ENCODE measurements at places on chromosomes 6 and 20.

DNA sequence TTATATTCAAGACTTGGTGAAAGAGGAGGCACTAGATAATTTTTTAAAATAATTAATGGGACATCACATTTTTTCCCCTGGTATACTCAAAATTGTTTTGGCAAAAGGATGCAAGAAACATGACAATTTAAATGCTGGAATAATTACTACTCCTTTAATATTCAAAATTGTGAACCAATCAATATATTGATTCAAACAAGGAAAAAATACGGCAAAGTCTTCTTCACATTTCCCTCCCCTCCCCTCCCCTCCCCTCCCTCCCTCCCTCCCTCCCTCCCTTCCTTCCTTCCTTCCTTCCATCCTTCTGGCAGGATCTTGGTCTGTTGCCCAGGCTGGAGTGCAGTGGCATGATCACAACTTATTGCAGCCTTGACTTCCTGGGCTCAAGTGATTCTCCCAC lies 4.1 kb downstream of the SLC35F1 start:
- no peak for DNase-seq

DNA sequence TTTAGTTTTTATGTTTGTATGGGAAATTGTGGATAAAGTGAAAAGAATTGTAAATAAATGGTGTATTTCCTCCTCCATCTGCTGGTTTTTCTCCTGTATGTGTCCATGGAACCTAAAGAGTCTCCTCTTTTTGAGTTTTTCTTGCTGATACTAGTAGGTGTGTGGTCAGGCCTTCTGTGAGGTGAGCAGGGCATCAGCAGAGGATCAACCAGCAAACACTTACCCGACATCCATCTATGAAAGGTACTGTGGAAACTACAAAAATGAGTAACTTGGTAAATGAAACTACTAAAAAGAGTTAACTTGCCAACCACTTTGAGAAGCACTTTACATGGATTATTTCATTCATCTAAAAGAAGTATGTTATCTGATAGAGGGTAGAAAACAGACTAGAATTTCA lies 20.9 kb upstream of the RNF8 start:
- no peak for DNase-seq

DNA sequence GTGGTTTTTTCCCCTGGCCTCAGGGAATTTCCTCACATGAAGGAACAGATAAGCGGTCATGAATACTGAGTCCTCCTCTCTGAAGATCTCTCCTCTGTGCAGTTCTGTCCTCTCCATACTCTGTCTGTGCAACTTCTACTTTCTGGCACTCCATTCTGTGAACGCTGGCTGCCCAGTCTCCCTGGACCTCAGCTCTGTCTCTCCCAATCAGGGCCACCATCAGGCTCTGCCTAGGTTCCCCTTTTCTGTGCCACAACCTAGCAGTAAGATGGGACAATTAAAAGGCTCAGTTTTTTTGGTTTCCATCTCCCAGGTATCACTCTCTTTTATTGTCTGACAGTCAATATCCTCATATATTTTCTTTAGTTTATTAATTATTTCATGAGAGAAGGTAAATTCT lies 4.8 kb upstream of the ADGB start:
- DNase-seq = no peak

DNA sequence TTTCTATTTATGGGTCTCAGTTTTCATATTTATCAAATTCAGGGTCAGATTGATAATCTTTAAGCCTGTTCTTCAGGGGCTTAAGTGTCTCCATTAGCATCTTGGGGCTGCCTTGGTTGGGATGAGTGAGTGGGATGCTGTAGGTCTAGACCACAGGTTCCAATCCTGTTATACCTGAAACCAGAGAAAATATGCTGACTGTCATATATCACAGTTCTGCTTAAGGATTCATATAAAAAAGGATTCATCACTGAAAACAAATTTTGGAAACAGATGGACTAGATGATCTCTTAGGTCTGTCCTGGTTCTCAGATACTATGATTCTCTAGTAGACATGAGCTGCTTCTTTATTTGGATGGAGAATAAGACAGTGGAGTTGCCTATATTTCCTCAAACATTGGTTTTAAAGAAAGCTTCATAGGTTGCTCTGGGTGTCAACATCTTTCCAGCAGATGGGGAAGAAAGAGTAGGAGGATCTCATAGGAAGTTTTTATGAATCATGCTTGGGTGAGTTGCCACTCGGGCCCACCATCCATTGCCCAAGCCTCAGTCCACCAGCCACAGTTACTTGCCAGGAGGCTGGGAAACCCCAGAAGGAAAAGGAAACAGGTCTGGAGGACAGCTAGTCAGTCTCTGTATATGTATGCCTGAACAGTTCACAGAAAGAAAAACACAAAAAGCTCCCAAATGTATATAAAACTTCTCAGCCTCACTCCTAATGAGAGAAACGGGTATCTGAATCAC lies 42.9 kb upstream of the MAP7 start:
- no peak for DNase-seq

DNA sequence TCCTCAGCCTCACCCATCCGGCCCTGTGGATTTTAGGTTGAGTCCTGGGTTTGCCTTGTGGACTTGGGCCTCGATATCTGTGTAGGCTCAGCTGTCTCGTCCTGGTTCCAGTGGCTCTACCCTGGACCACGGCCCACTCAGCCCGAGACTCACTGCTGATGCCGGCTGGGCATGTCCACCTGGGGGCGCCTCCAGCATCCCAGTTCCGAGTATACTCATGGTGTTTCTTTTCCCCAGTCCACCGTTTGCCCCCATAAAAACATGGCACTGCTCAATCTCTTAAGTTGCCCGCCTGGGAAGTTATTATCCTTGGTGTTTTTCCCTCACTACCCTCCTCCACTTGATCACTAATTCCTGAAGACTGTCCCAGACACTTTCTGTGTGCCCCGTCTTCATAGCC lies 99.1 kb downstream of the ARID1B start:
- DNase-seq = no peak

- DNase-seq = peak; percentile 81
These were observed 145.7 kb downstream of the BTBD9 start for GRCh38 chr6:38493931-38494547.

- DNase-seq = no peak
These were observed 321.1 kb upstream of the NT5E start for GRCh38 chr6:85128781-85129180.

GRCh38 chr6:50837589-50838445 lies 19.1 kb downstream of the TFAP2B start:
- DNase-seq = no peak

GRCh38 chr6:35808688-35809087 lies 3.5 kb downstream of the LHFPL5 start:
- DNase-seq = no peak

DNA sequence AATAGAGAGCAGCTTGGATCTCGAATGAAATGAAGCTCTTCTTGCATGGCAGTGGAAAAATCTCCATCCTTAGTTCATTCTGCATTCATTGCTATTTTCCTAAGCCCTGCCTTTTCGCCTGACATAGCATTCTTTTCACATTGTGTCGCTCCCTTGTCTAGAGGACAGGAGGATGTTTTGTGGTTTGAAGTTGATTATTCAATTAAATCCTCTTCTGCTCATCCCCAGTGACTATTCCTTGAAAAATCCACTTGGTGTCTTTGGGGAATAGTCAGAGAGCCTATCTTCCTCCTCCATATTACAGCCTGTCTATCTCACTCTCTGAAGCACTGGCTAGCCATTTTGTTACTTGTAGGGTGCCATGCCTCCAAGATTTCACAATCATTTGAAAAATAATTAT lies 161.2 kb downstream of the KLHL32 start:
- no peak for DNase-seq

- DNase-seq = no peak
These were observed 255.2 kb downstream of the CD109 start for GRCh38 chr6:73951183-73951582.

DNA sequence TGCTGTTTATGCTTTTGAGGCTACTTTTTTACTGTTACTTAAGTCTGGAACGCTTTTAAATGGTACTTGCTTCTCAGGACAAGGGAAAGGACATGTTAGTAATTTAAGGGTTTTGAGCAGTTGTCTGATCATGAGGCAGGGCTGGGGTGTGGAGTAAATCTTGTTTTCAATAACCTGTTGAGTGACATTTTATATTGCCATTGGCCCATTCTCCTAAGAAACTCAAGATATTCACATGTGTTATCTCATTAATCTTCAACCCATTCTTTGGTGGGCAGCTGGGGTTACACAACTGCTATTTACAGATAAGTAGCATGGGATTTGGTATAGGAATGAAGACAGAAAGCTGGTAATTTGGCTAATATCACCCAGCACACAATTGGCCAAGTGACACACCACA lies 44.6 kb upstream of the IL17A start:
- DNase-seq = no peak

DNA sequence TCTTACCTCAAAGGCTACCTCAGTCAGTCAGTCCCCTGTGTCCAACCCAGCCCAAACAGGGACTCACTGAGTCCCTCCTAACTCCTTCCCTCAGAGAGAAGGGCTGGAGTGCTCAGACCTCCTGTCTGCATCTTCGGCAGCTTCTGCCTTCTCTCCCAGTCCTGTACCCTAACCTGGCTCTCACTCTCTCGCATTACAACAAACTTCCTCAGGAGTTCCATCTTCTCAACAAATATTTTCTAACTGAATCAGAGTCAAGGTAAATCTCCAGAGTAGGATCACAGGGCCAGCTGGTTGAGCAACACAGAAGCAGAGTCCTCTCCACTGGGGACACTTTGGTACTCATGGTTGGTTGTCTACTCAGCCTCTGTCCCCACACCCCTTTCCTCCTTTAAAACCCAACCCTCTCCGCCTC lies 92.3 kb downstream of the MRPL14 start:
- no peak for DNase-seq

GRCh38 chr6:163751032-163751525 lies 336.6 kb downstream of the QKI start:
- DNase-seq = no peak

DNA sequence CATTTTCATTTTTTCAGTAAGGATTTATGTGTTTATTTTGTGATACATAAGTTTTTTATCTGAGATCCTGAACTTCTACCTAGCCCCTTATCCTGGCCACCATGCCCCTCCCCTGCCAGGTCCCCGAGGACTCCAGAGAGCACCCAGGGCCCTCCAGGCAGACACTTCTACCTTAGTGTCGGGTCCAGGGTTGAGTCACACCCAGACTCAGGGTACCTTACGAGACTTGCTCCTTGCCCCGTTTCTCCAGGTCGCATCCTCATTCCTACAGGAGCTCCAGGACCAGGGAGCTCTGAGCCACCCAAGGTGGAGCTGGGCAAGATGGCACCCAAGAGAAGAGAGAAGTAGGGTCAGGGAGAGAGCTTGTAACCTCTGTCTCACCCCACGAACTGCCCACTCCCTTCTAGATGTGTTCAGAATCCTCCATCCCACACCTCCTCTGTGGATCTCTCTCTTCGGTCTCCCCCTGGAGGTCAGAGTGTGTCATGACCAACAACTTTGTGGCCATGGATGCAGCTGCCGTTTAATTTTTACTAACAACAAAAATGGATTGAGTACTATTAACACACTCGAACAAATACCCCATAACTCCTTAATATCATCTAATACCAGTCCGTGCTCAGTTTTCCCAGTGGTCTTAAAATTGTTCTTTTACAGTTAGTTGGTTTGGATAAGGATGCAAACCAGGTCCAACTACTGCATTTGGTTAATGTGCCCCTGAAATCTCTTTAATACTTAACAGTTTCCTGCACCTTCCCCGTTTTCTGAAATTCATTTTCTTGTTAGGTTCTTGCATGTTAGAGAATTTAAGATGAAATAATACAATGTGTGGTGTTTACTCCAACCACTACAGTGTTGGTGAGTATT lies 130.6 kb upstream of the INSM1 start:
- DNase-seq = peak; percentile 4

GRCh38 chr20:63955827-63956663 lies at the start of gene UCKL1:
TSS of gene UCKL1 (minus strand) at chr20:63956416. CDS start at chr20:63956372, 44 bp downstream.
- peak; percentile 90 for DNase-seq

- no peak for DNase-seq
These were observed 162.0 kb upstream of the RNF217 start for GRCh38 chr6:124800222-124800621.

DNA sequence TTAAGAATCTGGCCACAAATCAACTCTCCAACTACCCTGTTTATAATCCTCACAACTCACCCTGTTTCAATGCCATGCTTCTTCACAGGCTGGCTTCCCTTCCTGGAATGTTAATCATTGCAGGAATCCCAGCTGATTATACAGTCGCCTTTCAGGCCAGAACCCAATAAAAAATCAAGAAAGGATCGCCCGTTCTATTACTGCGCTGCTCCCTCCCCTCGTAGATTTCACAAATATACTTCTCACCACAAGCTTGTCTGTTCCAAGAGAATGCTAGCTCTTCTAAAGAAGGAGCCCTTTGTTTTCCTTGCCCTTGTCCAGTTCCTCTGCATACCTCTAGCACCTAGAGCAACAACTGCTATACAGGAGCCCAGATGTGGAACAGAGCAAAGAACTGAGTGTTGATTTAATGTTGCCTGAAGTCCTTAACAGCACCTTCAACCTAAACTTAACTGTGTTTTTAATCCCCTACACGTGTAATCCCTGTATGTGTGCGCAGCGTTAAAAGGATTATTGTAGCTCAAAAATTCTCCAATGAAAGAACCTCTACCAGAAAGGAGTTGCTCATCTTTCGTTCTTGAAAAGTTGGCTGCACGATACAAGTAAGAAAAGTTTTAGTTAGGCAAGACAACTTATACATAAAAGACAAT lies 988 bp downstream of the ECHDC1 start:
- DNase-seq = no peak

DNA sequence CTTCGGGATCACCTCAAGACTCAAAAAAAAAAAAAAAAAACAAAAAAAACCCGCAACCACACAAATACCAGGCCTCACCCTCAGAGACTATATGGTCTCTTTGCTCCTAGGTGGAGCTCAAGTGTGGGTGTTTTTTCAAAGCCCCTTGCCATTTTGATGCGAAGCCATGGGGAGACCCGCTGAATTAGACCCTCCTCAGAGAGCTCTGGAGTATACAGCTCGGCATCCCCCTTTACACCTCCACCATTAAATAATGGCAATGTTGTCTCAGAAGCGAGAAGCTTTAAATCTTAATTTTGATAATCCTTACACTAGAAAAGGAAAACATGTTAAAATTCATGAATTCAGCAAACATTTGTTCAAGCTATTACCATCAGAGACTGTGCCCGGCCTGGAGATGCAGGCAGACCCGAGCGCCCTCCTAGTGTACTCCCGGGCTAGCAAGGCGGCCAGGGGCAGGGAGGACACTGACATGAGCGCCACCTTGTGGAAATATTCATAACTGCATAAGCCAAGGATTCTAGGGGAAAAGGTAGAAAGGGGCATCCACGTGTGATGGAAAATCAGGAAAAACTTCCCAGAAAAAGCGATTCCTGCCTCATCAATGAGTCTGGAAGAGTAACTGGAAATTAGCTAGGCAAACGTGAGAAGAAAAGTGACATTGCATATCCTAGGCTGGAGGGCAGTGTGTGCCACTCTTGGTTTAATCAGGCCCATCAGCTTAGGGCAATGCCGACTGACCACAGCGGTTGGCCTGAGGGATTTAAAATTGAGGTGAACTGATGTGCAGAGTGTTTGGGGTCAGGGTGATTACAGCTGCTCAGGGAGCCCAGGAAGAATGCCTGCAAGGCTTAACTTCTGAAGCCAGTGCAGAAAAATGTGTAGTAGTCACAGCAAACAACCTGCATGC lies 72.5 kb downstream of the B3GAT2 start:
- DNase-seq = peak; percentile 30

DNA sequence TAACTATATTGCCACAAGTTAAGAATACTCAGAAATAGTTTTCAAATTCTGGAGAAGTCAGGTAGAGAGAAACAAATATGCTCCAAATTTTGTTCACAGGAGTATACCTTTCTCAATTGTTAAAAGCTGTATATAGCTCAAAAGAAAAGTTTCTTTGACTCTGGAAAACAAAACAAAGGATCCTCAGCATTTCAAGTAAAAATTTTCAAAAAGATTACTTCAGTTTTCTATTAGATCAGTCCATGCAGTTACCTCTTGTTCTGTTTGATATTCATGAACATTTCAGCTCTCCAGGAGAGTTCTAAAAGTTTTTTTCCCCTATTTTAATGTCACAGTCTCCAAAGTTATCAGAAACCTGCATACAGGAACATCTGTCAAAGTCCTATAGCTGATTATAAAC lies 30.4 kb upstream of the ENTPD6 start:
- no peak for DNase-seq

Measured in activated CD4-positive, alpha-beta T cell treated with anti-CD3 and anti-CD28 coated beads, Interleukin-2, amount 50 U/mL, for 1 hour (primary cell).